Nephron progenitor cell (in vitro differentiated cells): ENCODE measurements at places on chromosomes 7 and 10.

DNA sequence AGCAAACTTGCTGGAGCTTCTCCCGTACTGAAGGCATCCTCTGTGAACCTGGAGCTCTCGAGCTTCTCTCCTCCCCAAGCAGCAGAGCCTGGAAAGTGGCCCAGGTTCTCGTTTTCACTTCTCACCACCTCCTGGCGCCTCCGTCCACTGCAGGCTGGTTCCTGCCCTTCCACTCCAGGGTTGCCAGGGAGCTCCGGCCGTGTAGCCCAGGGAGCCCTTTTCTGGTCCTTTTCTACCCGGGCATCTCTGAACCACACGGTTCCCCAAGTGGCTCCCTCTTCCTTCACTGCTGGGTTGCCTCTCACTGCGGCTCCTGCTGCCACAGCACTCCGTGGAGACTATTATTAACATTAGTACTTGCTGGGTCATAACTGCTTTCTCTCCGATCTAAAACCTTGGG is 208.6 kb upstream of the PPP2R2D start:
- no peak for DNase-seq

GRCh38 chr10:128053356-128053755 is 72.9 kb downstream of the MKI67 start:
- DNase-seq = no peak

DNA sequence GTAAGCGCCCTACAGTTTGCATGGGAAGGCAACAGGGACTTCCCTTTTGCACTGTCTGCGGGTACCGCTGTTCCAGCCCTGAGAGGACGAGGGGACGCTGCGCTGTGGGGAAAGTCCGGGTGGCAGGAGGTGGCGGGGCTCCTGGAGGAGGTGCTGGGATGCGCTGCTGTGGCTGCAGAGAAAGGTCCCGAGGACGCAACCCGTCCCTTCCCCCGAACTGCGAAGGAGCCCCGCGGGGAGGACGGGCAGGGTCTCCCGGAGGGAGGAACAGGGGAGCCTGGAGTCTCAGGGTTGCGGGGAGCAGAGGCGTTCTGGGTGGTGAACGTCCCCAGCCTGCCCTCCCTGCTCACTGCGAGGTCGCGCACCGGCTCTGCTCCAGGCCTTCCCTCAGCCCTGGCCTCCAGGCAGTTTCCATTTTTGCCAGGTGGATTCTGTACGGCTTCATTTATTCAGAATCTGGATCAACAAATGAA is 91.6 kb downstream of the CXCL12 start:
- DNase-seq = no peak

- DNase-seq = no peak
Observed at GRCh38 chr7:69399401-69399800, 198.9 kb upstream of the AUTS2 start.

DNA sequence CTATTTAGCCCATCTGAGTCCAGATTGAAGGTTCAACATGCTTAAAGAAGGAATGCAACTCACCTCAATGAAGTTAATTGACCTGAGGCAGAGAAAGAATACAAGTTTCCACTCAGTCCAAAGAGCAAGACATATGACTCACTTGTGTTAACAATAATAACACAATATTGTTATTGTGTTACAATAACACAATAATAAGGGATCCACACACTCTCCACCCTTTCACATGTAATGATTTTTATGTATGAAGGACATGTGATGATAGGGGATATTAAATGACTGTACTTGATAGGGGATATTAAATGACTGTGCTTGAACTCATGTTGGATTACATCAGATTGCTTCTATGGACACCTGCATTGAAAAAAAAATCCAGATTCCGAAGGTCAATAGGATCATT is 3.6 kb upstream of the ABCB1 start:
- no peak for DNase-seq

DNA sequence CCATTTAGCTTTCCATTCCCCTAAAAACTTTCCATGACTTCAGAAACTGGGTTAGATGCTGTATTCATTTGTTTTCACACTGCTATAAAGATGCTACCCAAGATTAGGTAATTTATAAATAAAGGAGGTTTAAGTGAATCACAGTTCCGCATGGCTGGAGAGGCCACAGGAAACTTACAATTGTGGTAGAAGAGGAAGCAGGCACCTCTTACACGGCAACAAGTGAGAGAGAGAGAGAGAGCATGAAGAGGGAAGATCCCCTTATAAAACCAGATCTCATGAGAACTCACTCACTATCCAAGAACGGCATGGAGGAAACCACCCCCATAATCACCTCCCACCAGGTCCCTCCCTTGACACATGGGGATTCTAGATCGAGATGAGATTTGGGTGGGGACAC is 336.8 kb downstream of the TFEC start:
- no peak for DNase-seq

- DNase-seq = no peak
Observed at GRCh38 chr7:97004247-97005182, 838 bp upstream of the DLX6 start.

GRCh38 chr7:36490419-36490830 is 100.8 kb downstream of the ANLN start:
- no peak for DNase-seq

DNA sequence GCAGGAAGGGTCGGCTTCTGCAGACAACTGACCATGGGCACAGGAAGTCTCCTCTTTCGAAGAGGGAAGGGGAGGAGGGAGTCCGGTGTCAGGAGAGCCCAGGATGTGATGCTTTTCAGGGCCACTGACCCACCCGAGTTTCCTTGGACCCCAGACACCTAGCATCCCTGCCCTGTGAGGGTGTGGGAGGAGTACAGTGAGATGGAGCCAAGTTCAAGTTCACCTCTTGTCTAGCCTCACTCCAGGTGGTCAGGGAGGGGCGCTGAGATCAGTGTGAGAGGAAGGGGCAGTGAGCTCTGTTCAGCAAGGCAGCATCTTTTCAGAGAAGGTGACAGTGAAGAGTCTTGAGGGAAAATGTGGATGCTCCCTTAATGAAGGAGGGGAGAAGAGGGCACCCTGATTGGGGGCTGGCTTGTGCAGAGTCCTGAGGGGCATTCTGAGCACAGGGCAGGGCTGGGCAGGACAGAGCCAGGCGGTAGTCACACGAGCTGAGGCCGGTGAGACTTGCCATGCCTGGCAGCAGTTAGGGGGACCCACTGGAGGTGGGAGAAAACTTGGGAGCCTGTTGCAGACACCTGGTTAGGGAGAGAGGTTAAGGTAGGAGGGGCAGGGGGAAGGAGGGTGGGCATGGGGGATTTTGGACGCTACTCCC is 49.7 kb downstream of the ADCY1 start:
- DNase-seq = no peak

DNA sequence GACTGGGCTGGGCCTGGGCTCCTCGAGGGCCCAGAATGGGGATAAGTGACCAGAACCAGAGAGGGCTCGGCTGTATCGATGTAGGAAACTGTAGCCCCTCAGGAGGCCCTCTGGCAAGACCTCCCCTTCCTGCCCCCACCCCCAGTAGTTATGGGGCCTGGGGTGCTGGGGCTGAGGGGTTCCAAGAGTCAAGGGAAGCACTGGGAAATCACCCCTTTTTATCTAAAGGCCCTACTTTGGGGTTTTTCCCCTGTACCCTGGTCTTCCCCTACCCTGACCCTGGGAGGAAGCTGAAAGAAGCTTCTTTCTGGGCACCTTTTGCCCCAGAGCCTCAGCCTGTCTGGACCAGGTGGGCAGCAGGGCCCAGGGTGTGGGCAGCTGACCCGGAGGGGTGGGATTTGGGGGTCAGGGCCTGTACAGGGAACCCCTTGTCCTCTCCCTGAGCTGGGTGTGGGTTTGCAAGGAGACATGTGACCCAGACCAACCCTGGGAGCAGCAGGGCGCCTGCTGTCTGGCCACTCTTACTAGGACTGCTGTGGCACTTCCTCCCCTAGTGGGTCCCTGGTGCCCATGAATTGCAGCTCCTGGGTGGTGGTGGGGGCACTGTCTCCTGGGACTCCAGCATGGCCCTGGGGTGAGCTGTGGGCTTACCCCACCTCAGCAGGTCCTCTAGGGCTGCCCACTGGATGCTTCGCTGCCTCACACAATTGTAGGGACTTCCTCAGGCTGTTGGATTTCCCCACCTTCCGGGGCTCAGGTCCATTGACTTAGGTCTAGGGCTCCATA is 1.5 kb downstream of the IRF5 start:
- DNase-seq = no peak

- no peak for DNase-seq
Observed at GRCh38 chr10:91690412-91690811, 57.5 kb upstream of the PPP1R3C start.

DNA sequence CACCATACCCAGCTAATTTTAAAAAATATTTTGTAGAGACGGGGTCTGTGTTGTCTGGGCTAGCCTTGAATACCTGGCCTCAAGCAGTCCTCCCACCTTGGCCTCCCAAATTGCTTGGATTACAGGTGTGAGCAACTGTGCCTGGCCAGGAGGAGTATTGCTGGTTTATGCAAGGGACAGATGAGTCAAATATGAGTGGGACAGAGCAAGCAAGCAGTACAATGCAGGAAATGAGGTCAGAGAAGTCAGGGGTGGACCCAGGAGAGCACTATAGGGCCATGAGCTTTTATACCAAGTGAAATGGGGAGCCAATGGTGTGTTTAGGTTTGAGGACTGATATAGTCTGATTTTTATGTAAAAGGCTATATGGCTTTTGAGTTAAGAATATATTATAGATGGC is 6.3 kb downstream of the TSPAN13 start:
- no peak for DNase-seq

- no peak for DNase-seq
Observed at GRCh38 chr7:117347962-117348672, 25.3 kb upstream of the WNT2 start.

- no peak for DNase-seq
Observed at GRCh38 chr10:120279196-120279595, 177.8 kb upstream of the PLPP4 start.

DNA sequence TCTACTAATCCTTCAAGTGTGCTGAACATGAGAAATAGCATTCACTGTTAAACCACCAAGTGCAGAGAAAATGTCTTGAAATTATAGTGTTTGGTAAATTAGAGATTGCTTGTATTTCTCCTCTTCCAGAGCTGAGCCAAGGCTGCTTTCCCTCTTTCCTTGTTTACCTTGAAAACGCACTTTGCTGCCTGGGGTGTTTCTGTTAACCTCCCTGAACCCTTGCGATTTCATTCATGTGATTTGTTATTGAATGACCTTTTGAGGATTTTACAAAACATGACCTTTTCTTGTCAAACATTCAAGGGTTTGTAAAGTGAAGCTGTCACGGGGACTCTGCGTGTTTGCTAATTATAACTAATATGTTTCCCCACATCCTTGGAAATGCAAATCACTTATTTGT is 169.4 kb downstream of the LRMDA start:
- no peak for DNase-seq

GRCh38 chr10:17025444-17026295 is 103.9 kb downstream of the CUBN start:
- no peak for DNase-seq

DNA sequence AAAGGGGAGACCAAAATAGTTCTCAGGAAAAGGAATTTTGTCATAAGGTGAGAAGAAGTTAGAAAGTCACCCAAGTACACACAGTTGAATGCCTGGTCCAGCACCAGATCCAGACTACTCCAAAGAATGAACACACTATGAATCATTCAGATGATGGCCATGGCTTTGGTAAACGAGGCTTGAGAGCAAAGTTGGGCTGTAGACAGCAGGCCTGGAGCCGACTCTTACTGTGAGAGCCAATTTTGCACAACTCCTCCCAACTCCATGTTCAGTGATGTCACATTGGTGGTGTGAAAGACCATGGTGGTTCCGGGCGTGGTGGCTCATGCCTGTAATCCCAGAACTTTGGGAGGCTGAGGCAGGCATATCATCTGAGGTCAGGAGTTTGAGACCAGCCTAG is 131.6 kb downstream of the PKD1L1 start:
- DNase-seq = no peak

GRCh38 chr7:28230261-28230660 is 49.7 kb upstream of the JAZF1 start:
- no peak for DNase-seq

GRCh38 chr10:96671211-96671890 is 49.0 kb downstream of the PIK3AP1 start:
- DNase-seq = no peak

GRCh38 chr7:137885678-137886077 is 38.9 kb upstream of the DGKI start:
- no peak for DNase-seq

DNA sequence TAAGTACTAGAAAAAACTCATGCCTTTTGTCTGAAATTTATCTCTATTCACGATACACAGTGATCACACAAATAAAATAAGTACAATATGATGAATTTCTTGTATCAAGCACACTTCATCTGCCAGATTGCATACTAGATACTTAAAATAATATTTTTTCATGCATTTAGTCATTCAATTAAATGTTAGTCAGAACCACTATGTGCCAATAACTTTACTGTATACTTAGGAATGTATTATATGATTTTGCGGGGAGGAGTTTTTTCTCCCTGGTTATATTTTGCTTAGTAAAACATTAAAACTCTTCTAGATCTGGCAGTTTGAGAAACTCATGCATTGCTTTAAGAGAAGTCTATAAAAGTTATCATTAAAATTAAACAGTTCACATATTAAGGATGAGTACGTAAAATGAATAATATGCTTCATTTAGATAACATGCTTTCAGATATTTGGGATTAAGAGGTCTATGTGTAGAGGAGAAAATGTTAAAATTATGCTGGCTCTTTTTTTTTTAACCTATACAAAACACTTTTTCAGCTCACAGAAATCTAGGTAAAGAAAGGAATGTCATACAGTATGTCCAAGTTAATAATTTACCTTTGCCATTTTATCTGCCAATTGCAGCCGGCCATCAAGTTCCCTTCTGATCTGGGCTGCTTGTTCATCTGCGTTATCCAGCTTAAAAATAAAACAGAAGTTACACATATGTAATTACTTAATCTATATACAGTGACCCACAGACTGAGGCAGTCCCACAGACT is 70.1 kb downstream of the RNF133 start:
- no peak for DNase-seq

GRCh38 chr7:44897309-44897708 is 12.0 kb upstream of the PURB start:
- no peak for DNase-seq

GRCh38 chr7:18553605-18554003 is 58.1 kb downstream of the HDAC9 start:
- no peak for DNase-seq

DNA sequence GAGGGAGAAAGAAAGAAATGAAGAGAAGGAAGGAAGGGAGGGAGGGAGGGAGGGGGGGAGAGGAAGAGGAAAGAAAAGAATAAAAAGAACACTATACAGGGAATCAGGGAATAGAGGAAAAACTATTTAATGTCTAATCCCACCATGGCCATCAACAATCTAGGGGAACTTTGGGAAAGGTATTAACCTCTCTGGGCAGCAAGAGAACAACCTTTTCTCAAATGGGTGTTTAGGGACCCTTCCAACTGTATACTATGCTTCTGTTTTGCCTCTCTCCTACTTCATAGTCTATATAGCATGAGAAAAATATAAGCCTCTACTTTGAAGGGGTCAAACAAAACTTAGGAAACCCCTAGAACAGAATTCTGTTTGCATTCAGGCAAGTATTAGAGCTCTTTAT is 54.5 kb downstream of the CHCHD3 start:
- DNase-seq = no peak

- DNase-seq = no peak
Observed at GRCh38 chr7:134452991-134453473, 5.9 kb downstream of the AKR1B1 start.
